Keratinocyte (primary cell): ENCODE measurements at places on chromosomes 6 and 20.

DNA sequence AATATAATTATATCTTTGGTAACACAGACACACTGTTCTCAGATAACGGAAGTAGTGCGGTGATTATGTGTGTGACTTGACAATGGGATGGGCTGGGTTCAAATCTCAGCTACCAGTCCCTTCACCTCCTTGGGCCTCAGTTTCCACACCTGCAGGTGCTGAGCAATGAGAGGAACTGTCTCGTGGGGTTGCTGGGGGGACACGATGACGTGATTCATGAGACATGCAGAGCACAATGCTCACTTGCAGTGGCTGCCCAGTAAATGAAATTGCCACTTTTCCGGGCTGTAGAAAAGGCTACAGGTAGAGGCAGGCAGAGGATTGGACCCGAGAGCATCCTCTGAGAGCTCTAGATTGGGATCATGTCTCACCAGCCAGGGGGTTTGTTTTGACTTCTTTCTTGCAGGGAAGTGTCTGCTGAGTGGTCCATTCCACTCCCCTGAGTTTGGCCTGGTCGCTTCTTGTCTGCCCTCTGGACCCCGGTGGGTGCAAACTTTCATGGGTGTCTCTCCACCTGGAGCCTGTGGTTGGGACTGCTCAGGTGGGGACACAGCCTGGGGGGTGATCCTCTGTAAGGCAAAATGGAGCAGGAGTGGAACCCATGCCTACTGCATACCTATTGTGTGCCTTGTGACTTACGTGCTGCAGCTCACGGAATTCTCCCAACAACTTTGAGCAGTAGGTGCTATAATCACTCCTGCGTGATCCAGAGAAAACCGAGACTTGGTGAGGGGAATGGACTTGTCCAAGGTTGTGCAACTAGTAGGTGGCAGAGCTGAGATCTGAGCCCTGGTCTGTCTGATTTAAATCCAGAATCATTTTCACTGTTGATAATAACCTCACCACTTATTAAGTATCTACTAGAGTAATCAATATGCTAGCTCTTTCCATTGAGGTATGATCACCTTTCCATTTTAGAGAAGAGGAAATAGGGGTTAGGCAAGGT lies 147.2 kb downstream of the CEBPB start:
- peaks cover 20% of the 10 kb centered on the region for H3K4me1 ChIP-seq
- no peaks in the 10 kb centered on the region for H3K27me3 ChIP-seq
- H3K4me3 ChIP-seq = no peak overlapping the region
- no peak for DNase-seq
- H3K36me3 ChIP-seq = no peaks in the 10 kb centered on the region
- H3K27ac ChIP-seq = no peak overlapping the region

DNA sequence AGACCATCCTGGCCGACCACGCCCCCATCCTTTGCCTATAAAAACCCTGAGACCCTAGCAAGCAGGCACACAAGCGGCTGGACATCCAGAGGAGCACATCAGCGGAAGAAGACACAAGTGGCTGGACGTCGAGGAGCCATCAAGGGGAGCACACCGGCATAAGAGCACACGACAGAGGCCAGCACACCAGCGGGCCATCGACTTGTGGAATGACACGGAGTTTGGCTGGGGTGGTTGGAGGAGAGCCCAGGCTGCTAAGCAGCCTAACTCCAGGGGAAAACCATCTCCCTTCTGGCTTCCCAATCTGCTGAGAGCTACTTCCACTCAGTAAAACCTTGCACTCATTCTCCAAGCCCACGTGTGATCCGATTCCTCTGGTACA lies 44.8 kb upstream of the BCLAF1 start:
- H3K4me1 ChIP-seq = no peaks in the 10 kb centered on the region
- DNase-seq = no peak
- H3K27me3 ChIP-seq = peaks cover 9% of the 10 kb centered on the region
- H3K27ac ChIP-seq = no peak overlapping the region
- H3K36me3 ChIP-seq = no peaks in the 10 kb centered on the region

- H3K36me3 ChIP-seq = no peaks in the 10 kb centered on the region
- no peaks in the 10 kb centered on the region for H3K27me3 ChIP-seq
- no peak overlapping the region for H3K4me3 ChIP-seq
- no peaks in the 10 kb centered on the region for H3K4me1 ChIP-seq
Measured at GRCh38 chr20:17473659-17474058, 57.5 kb downstream of the BFSP1 start.

- no peak overlapping the region for H3K4me3 ChIP-seq
- no peaks in the 10 kb centered on the region for H3K27me3 ChIP-seq
- H3K27ac ChIP-seq = no peak overlapping the region
- H3K4me1 ChIP-seq = no peaks in the 10 kb centered on the region
- DNase-seq = no peak
- H3K36me3 ChIP-seq = no peaks in the 10 kb centered on the region
Measured at GRCh38 chr6:88296694-88297093, 130.5 kb upstream of the CNR1 start.

- H3K36me3 ChIP-seq = no peaks in the 10 kb centered on the region
- no peak overlapping the region for H3K27ac ChIP-seq
- H3K4me3 ChIP-seq = no peak overlapping the region
- no peaks in the 10 kb centered on the region for H3K27me3 ChIP-seq
- H3K4me1 ChIP-seq = no peaks in the 10 kb centered on the region
Measured at GRCh38 chr6:130783416-130784107, 43.6 kb upstream of the SMLR1 start.

- H3K36me3 ChIP-seq = peaks cover 2% of the 10 kb centered on the region
- H3K4me3 ChIP-seq = no peak overlapping the region
- DNase-seq = no peak
- peaks cover 14% of the 10 kb centered on the region for H3K4me1 ChIP-seq
- H3K27ac ChIP-seq = no peak overlapping the region
- H3K27me3 ChIP-seq = no peaks in the 10 kb centered on the region
Measured at GRCh38 chr6:41059556-41059955, 6.6 kb downstream of the APOBEC2 start.
